ENCODE measurements at places on chromosomes 12 and 14. TPM values are rescaled to one million over a fixed set of nuclear protein-coding genes. Genes with fewer than 3 reads are reported as not detected.

Gene ACSS3
- total RNA-seq, result 0.19 TPM

Gene AQP2
- not detected for total RNA-seq

Gene SLC5A8
- not detected for total RNA-seq

Gene CLSTN3
- 14.3 TPM for total RNA-seq

Gene PMCH
- 0.09 TPM for total RNA-seq

Gene LRP10
- total RNA-seq, result 65.4 TPM

Gene TRIM9
- under 0.01 TPM for total RNA-seq

Gene RDH5
- total RNA-seq, result 2.8 TPM

Gene KRT82
- not detected for total RNA-seq

Gene IL31
- not detected for total RNA-seq
